ENCODE measurements at places on chromosomes 1 and 21.

DNA sequence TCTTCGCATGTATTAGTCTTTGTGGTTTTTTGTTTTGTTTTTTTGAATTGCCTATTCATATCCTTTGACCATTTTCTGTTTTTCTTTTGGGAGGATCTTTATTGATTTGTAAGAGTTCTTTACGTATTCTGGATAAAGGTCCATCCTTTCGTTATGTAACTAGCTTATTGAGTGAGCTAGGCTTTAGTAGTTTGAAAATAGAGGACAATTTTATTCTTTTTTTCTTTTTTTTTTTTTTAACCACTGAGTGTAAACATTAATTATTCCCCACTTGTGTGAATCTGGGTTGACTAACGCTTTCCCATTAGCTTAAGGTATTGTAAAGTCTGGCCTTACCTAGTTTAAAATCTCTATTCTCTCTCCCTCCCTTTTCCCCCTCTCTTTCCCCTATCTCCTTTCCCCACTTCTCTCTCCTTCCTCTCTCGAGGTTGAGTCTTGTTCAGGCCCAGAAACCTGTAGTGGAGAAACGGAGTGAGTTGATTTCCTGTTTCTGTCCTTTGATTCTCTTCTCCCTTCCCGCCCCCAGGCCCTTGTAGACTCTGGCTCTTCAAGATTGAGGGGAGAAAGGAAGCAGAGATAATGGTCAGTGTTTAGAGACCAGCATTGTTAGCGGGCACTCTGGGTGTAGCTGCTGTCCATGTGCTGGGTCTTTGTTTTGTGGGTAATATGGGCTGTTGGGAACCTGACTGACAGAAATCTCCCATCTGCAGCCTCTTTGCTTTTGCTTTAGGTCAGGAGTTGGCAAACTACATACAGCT is 1.5 kb downstream of the MORC3 start:
- peak; percentile 20 for DNase-seq

DNA sequence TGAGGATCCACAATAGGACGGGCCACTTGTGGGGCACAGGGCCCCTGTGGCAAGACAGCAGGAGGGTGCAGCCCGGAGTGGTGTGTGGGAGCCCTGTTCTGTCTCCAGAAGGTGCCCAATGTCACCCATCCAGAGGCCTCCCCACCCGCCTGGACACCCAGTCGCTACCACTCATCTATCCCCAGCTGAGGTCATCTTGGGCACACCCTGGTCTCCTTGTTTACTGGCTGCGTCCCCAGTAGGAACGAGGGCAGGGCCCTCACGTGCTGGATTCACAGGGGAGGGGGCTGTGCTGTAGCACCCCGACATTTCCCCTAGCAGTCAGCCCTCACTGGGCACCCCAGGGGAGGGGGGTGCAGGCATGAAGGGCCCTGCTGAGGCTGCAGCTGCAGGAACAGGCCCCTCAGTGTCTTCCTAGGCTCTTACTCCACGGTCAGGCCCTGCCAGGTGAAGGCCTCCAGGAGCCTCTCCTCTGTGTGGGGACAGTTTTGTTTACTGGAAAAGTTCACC is 2.3 kb upstream of the TNNT2 start:
- no peak for DNase-seq

GRCh38 chr1:13450204-13450603 is 40.0 kb downstream of the PRAMEF20 start:
- no peak for DNase-seq

DNA sequence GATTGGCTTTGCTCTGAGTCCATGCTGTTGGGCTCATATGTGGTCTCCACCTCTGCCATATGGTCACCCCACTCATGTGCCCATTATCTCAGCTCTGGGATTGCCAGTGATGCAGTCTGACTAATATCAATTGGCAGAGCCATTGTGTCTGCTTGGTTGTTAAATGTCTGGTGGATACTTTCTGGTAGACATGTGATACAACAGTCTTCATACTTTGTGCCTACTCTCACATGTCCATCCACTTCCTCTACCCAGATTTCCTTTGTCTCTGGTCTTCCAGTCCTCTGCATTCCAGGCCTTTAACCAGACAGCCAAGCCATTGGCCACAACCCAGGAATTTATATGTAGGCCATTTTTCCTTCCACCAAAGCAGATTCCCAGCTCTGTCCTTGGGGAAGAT is 30.8 kb upstream of the DIPK1A start:
- DNase-seq: no peak

- DNase-seq: no peak
Measured at GRCh38 chr1:7644086-7644485, 127.0 kb upstream of the VAMP3 start.

GRCh38 chr21:15208786-15209185 is 144.0 kb upstream of the NRIP1 start:
- DNase-seq: no peak

DNA sequence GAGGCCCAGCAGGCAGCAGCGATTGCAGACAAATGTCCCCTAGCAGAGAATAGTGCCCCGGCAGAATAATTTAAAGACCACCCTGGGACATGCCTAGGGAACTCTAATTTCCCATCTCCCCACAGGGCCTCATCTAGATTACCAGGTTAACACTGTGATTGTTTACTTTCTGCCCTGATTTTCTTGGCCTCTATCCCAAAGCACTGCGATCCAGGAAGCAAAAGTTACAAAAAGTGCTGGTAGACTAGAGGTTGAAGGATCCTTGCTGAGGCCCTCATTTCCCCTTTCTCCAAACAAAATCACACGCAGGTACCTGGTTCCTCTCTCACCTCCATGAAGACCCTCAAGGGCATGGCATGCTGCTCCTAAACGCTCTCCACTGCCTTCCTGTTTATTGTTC is 229.7 kb downstream of the C1orf94 start:
- DNase-seq: no peak

DNA sequence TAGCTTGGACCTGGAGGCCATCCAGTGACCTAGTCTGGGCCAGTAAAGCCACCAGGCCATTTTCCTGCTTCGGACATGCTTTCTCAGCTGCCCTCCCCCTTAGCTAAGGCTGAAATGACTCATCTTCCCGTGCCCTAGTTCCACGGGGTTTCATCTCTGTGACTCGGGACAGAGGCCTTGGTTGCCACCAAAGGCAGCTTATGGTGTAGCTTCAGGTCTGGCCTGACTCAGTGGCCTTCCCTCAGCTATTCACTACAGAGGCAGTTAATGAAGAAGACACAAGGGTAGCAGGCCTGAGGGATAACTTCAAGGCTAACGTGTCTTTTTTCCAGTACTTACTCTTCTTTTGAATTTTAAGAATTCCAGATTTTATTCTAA is 82.4 kb downstream of the PBX1 start:
- no peak for DNase-seq

DNA sequence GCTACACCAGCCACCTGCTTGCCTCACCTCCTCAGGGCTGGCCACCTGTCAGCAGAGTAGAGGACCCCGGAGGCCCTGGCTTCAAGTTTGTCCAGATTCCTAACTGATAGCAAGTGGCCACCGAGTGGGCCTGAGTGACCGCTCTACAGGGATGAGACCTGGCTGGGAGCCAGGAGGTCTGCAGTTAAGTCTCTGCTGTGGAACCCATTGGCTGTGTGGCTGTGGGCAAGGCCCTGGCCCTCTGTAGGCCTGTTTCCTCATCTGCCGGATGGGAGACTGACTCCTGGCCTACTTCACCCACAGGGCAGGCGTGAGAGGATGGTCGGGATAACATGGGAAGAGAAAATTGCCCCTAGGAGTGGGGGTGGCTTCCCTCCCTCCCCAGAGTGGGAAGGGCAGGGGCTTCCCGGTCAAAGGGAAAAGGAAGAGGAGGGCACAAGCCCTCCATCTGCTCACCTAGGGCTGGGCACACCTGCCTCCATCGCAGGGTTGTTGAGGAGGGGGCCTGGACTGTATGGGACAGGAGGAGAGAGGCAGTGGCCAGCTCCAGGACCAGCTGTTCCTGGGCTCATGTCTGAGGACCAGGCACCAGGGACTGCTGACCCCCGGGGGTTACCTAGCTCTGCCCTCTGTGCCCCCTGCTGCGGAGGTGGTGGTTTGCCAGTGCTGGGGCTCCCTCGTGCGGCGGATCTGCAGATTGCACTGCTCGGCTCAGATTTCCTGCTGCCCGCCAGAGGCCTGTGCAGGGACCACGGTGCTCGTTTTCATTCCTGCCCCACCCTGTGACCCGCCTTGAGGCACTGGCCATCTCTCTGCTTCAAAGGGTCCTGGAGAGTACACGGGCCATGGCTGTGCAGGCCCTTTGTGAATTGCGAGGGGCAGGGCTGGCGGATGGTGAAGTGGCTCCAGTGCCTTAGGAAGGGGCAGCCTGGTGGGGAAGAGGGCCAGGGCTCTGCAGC is 9.1 kb upstream of the MTFR1L start:
- DNase-seq: no peak

DNA sequence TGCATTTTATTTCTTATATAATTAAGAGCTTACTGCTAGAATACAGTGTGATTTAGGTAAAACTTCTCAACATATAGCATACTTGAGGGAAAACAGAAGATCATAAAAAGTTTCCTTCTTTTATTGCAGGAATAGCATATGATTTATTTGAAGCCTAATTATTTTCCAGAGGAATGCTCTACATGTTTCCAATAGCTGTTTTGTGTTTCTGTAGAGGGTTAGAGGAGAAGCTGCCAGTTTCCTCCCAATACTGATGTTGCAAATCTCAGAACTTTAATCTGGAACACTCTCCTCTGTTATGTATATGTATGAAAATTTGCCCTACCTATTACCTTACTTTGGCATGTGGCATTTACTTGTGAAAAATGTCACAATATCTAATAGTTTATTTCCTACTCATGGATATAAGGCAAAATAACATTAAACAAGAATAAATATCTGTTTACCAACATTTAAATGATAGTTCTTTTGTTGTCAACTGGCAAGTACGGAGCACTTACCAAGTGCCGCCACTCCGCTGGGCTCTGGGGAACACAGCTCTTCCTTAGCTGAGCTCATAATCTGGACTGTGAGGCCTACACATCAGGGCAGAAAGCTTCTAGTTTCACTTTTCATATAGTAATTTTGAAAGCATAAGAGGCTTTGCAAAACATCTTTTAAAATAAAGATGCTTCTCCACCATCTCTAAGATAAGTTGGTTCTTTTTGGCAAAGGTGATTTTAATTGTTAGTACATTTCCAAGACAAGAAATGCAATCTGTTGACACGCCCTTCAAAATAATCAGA is 239.8 kb upstream of the C1orf105 start:
- DNase-seq: no peak

DNA sequence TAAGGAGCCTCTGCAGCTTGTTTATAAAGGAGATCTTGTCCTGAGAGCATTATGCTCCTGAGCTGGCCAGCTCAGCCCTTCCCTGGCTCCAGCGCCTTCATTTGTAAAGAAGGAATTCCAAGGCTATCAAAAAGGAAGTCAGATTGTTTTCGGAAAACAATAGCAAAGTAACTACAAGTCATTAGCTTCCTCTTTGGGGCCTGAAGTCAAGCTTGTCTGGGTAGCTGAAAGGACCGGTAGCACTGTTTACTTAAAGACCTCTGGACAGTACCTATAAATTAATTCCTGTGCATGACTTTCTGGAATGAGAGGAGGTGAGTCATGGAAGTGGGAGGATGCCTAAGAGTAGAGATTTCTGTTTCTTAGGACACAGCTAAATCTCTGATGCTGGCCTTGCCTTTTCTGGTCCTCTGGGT is 20.7 kb upstream of the GJA5 start:
- no peak for DNase-seq

GRCh38 chr21:38267991-38268863 is 11.4 kb downstream of the KCNJ15 start:
- no peak for DNase-seq

GRCh38 chr1:56169856-56170255 is 409.5 kb downstream of the PLPP3 start:
- DNase-seq: no peak

DNA sequence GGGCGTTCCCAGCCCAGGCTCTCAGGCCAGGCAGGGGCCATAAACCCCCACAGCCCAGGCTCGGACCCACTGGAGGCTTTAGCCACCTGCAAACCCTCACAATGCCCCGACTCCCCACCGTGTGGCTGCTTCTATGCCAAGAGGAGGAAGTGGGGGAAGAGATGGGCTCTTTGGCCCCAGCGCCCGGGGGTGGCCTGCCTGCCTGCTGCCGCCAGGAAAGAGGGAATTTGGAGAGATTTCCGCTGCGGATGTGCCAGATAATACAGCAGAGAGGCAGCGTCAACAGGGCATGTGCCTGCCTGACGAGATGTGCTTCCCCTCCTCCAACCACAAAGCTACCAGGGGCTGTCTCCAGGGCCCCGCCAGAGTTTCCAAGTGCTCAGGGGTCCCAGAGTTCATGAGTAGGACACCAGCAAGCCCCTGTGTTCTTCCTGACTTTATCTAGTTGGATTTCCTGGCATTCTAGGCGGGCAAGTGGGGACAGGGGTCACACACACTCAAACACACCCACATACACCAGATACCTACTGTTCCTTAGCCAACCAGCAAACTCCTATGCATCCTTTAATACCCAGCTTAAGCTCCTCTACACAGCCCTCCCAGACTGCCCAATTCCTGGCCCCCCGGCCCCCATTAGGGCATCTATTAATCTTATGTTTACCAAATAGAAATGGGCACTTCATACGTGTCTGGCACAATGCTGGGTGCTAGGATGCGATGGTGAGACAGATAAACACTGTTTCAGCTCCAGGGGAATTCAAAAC is 14.1 kb downstream of the EPHA2 start:
- DNase-seq: no peak

- DNase-seq: no peak
Measured at GRCh38 chr21:44802396-44803153, 955 bp upstream of the UBE2G2 start.

DNA sequence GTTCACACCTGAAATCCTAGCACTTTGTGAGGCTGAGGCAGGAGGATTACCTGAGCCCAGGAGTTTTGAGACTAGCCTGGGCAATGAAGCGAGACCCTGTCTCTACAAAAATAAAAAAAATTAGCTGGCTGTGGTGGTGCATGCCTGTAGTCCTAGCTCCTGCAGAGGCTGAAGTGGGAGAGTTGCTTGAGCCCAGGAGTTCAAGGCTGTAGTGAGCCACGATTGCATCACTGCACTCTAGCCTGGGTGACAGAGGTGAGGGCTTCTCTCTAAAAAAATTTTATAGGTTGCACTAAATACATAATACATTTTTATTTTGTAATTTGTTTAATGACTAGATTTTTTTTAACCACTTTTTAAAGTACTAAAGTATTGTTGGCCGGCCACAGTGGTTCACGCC is 6.1 kb downstream of the PARK7 start:
- DNase-seq: no peak

DNA sequence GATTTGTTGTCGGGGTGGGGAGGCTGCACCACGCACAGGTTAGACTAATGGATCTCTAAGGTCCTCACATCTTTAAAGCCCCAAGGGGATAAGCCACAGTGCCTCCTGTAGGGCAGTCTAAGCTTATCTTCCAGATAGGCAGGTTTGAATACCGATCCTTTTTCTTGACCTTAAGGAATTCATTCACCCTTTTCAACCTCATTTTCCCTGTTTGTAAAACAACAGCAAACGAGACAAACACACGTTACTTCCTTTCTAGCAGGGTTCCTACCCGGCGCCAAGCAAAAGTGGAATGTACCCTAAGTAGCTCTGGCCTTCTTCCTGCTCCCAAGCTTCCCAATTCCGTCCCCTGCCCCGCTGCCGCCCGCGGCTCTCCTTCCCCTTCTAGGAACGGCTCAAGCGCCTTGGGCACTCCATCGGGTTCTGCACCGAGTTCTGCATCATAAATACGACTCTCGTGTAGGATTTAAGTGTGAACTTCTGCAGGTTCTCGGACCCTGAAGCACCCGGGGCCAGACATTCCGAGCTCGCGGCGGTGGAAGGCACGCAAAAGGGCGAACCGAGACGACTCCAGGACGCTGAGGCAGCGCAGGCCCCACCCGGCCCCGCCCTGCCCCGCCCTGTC is 548 bp upstream of the CDC20 start:
- peak; percentile 42 for DNase-seq

All from SK-N-DZ (cell line).